ENCODE measurements at places on chromosomes 11 and 22. TPM values are rescaled to one million over a fixed set of nuclear protein-coding genes. Genes with fewer than 3 reads are reported as not detected.

Gene VWCE
- 0.99 TPM for total RNA-seq

Gene KCNJ1
- total RNA-seq, result not detected

Gene CARNS1
- total RNA-seq, result 21.2 TPM

Gene NPAS4
- not detected for total RNA-seq

Data from naive thymus-derived CD8-positive, alpha-beta T cell (primary cell).